Stimulated activated CD8-positive, alpha-beta memory T cell treated with anti-CD3 and anti-CD28 coated beads, Interleukin-4, amount 100 ng/mL, for 1 hour (primary cell): ENCODE measurements at places on chromosomes 7 and 10.

DNA sequence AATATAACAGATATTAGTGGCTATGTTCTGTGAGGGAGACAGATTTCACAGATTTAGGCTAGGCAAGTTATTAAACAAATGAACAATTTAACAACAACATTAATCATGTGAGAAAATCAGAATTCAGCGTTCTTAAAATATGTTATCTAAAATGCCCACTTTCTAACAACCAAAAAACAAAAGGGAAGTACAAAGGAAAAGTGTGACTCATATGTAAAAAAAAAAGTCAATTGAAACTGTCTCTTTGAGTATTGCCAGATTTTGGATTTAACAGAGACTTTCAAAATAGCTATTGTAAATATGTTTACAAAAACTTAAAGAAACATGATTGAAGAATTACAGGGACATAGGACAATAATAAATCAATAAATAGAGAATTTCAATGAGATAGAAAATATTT lies 34.8 kb upstream of the ARHGAP22 start:
- DNase-seq = no peak

DNA sequence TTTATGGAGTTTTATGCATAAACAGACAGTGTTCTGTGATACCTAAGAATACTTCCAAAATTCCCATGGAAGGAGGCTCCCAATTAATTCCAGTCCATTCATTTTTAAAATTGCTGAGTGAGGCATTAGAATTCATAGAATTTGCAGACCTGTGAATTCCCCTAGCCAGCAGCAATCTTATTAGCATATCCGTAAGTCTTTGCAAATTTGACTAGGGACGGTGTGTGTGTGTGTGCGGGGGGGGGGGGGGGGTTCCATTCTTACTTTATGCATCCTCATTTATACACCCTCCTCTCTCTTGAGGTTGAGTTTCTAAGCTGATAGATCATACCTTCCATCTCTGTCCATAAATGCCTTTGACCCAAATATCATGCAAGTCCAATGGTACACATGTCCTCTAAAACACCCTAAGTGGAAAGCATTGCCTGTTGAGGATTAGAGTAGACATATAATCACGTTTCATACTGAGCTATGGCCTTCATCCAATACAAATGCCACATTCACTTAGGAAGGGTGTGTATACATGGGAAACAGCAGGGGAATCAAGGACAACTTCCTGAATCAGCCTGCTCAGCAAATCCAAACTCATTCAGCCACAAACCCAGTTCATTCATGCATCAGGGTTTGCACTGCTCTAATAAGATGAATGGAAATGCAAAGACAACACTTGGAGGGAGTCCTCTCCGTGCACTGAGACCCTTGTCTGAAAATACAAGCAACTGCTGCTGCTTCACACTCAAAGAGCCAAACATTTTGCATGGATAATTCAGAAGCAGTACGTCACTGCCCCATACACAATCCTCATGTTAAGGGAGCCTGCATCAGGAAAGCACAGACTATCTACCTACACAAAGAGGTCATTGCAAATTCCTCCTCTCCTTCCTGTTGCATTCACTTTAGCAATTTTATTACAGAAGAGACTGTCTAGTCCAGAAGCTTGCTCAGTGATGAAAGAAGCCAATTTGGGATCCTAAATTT lies 350.8 kb downstream of the KCNMA1 start:
- no peak for DNase-seq

- no peak for DNase-seq
These were observed 38.9 kb upstream of the CPXM2 start for GRCh38 chr10:123930340-123931001.

DNA sequence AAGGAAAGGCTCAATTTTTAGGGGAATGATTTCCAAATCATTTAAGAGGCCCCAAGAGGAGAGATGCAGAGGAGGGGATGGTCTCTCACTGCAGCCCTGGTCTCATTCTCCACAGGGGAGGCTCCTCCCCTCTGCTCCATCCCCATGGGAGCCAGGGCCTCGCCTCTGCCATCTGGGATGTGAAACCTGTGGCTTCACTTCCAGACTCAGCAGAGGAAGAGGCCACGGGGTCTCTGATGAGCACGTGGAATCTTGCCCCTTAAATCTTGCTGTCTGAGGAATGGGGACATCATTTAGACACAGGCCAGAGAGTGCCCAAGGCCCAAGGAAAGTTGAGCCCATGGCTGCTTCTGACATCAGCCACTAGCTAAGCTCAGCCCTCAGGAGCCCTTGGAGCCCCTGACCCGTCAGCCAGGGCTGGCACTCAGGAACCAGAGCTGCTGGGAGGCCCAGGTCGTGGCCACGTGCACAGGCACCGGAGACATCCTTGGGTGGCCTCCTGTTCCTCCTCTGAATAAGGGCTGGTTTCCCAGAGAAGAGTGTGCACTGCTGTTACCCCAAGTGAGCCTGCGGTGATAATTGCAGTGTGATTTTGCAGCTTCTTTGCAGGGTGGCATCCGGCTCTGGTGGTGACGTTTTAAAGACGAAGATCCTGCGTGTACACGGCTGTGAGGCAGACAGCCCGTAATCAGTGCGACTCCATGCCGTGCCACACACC lies 50.5 kb downstream of the VIPR2 start:
- no peak for DNase-seq

GRCh38 chr10:77532068-77532467 lies 105.5 kb downstream of the KCNMA1 start:
- no peak for DNase-seq

DNA sequence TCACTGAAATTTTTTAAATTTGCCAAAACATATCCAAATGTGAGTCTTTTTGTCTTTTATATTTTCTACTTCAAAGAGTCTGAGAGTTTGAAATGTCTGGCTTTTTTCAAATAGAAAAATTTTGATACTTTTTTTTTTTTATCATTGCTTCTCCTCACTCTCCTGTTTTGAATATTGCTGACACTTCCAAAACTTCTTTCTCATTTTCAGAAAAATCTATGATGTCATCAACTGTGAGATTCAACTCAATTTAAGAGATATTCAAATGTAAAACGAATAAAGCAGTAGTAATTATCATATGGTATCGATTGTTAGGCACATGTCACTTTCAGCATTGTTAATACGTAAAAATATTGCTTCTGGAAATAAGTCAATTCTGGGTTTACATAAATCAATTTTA lies 505.8 kb upstream of the STEAP1 start:
- DNase-seq = no peak

GRCh38 chr10:74290708-74291107 lies 139.7 kb downstream of the ADK start:
- no peak for DNase-seq

DNA sequence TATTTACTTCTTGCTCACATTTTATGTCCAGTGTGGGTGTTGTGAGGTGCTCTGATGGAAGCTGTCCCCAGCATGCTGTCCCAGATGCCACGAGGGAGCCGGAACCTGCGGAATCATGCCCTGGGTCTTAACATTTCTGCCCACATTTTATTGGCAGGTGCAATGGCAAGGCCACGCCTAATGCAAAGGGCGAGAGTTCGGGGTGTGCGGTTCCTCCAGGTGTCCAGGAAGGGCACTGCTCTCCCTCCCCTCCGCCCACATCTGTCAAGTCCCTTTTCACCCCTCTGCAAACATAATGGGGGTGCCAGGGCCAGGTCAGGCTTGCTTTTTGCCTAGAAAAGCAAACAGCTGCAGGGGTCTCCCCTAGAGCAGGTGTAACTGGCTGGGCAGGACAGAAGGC lies 16.4 kb downstream of the PDAP1 start:
- DNase-seq = no peak
